ENCODE measurements at places on chromosomes 7 and 10. TPM values are rescaled to one million over a fixed set of nuclear protein-coding genes. Genes with fewer than 3 reads are reported as not detected.
A peak's percentile ranks its signal among the peaks of the same experiment; 100 is the strongest.

- H3K36me3 ChIP-seq: no peaks in the 10 kb centered on the region
- H3K4me1 ChIP-seq: no peaks in the 10 kb centered on the region
- DNase-seq: no peak
- no peak overlapping the region for H3K4me3 ChIP-seq
Observed at GRCh38 chr7:112185005-112185834, 21.0 kb downstream of the DOCK4 start.

COMTD1 gene
- polyA plus RNA-seq: 26.0 TPM

- DNase-seq: peak; percentile 68
- H3K36me3 ChIP-seq: peaks cover 12% of the 10 kb centered on the region
- H3K4me1 ChIP-seq: peaks cover 39% of the 10 kb centered on the region
Observed at GRCh38 chr10:43390759-43391158, 18.2 kb downstream of the HNRNPF start.

DNA sequence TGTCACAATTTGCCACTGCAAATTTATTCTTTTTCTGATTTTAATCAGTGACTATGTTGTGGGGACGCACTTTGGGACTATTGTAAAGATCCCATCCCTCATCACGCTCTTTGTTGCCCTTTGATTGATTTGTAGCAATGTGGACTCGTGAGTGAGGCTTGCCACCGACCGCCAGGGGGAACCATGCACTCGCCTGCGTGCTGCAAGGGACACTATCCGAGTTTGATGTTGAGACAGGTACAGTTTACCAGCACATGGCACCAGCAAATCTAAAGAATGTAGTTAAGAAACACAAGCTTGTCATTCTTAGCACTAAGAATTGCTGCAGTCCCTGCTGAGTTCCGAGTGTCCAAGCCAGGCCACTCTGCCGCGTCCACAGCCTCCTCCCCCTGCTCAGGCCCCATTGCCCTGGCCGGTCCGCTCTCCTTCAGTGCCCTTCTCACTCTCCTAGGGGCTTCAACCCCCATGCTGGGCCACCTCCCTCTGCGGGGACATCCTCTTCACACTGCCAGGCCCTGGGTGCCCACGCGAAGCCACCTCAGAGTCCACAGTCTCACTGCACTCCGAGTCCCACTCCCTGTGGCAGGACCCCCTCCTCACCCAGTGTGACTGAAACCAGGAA, 2.0 kb upstream of the SFTPA2 start:
- H3K4me1 ChIP-seq: peaks cover 10% of the 10 kb centered on the region
- H3K27ac ChIP-seq: no peak overlapping the region
- H3K4me3 ChIP-seq: no peak overlapping the region
- DNase-seq: peak; percentile 47

AEBP1 gene
- polyA plus RNA-seq: 2.4 TPM

GJC3 gene
- 2.0 TPM for polyA plus RNA-seq

RBP3 gene
- polyA plus RNA-seq: not detected

DNA sequence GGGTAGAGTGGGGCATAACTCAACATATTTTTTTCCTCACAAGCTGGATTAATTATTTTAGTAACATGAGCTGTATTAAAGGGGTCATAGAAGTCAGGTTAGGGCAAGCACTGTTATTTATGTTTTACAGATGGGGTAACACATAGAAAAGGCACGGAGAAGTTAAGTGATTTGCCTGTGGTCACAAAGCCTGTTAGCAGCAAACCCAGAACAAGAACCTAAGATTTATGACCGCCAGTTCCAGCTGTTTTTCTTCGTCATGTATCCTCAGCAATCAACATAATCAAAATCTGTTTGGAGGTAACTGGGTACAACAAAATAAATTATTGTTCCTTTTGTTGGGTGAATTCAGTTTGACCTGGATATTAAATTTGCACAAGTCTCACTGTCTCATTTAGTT, 57.2 kb upstream of the BET1 start:
- H3K27ac ChIP-seq: no peak overlapping the region
- peaks cover 5% of the 10 kb centered on the region for H3K4me1 ChIP-seq
- no peak overlapping the region for H3K4me3 ChIP-seq

DNA sequence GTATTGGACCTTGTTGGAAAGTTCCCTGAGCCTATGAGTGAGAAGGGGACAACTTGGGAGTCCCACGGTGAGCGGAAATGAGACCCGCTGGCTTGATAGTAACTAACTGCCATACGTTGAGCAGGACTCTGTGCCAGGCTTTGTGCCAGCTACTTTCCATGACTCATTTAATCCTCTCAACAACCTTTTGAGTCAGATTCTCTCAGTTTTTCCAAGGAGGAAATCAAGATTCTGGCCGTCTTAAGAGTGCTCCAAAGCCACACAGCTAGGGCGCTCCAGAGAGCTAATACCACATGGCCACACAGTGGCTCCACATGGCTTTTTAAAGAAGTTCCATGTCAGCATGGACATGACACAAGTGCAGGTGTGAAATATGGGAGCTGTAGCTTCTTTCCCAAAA, 55.7 kb downstream of the NOD1 start:
- no peak overlapping the region for H3K27ac ChIP-seq
- no peak for DNase-seq
- no peaks in the 10 kb centered on the region for H3K27me3 ChIP-seq
- peaks cover 28% of the 10 kb centered on the region for H3K36me3 ChIP-seq
- no peak overlapping the region for H3K4me3 ChIP-seq

GIMAP6 gene
- polyA plus RNA-seq: 121 TPM

GRCh38 chr10:127275272-127275671, 78.9 kb upstream of the INSYN2A start:
- no peaks in the 10 kb centered on the region for H3K4me1 ChIP-seq
- no peaks in the 10 kb centered on the region for H3K36me3 ChIP-seq
- no peak overlapping the region for H3K4me3 ChIP-seq
- DNase-seq: no peak
- H3K27ac ChIP-seq: no peak overlapping the region

DNA sequence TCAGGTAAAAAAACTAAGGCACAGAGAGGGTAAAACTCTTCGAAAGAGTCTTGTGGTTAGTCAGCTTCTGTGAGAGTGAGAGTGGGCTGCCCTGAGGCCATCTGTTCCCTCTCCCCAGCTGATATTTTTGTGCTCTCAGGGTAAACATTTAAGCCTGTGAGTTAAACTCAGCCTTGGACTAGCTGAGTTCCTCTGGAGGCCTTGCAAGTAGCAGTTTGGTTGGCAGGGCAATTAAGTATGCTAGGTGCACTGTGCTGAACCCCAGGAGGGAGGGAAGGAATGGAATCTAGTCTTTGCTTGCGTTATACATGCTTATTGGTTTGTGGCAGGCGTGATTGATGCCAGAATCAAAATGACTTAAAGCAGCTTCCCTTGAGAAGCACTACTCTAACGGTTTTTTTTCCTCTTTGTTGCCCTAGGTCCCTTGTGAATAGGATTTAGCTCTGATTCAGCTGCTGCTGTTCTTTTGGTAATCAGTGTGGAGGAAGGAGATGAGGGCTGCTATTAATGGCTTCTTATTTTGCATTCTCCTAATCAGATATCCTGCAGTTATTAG, 140.2 kb downstream of the AUTS2 start:
- no peaks in the 10 kb centered on the region for H3K4me1 ChIP-seq
- H3K36me3 ChIP-seq: no peaks in the 10 kb centered on the region
- DNase-seq: no peak
- H3K27me3 ChIP-seq: peaks cover 11% of the 10 kb centered on the region
- no peak overlapping the region for H3K27ac ChIP-seq
- no peak overlapping the region for H3K4me3 ChIP-seq

DNA sequence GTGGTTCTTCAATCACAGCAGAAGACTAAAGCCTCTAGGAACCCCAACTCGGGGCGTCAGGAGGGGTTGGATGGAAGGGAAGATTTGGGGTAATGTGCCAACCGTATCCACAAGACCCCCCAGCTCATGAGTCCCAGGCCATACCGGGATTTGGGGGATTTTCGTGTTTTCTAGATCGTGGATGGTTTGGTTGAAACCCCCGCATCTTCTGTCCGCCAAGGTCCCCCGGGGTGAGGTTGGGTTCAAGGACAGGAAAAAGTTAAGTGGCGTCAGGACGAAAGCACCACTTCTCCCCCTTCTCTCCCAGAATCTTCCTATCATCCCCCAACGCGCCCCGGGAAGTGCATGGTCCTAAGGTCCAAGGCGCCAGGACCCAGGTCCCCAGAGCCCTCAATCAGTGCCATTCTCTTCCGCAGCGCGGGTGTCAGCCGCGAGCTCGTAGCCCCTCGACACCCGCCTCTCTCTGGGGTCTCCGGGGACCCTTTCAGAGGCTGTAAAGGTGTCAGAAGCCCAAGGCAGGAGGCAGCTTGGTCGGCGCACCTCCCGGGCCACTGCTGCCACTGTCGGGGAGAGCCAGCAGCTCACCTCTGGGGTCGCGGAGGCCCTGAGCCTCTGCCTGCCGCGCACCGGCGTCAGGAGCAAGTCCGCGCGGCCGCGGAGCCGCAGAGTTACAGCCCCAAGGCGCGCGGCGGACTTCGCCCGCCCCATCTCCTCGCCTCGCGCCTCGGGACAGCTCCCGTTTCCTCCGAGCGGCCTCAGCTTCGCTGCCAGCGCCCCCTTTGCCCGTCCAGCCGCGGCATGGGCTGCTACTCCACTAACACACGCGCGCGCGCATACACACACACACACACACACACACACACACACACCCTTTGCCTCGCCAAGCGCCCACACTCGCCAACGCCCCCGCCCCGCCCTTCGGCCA, 1.5 kb downstream of the MKX start:
- no peak for DNase-seq
- H3K27me3 ChIP-seq: peaks cover 69% of the 10 kb centered on the region
- peaks cover 2% of the 10 kb centered on the region for H3K36me3 ChIP-seq
- no peak overlapping the region for H3K27ac ChIP-seq
- H3K4me1 ChIP-seq: peaks cover 35% of the 10 kb centered on the region
- H3K4me3 ChIP-seq: peak overlapping the region; percentile 91

GRCh38 chr10:43940898-43941837, 292.5 kb upstream of the ZNF32 start:
- H3K4me1 ChIP-seq: peaks cover 19% of the 10 kb centered on the region
- peak overlapping the region; percentile 43 for H3K4me3 ChIP-seq
- no peaks in the 10 kb centered on the region for H3K27me3 ChIP-seq
- no peak overlapping the region for H3K27ac ChIP-seq

TRIL gene
- polyA plus RNA-seq: not detected

HEPACAM2 gene
- not detected for polyA plus RNA-seq

DNA sequence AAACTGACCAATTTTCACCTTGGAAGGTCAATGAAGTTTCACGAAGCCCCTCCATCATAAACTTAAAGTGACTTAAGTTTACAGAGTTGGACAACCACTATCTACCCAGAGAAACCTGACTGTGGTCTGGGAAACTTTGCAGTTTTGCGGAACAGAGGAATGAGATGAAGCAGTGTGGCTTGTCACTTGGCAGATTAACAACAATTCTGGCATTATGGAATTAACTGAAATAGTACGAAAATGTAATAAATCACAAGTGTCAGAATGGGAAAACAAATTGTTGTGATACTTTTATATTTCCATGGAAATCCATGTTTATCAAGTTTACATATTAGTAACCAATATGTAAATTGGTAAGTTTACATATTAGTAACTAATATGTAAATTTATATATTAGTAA, 4.9 kb downstream of the KMT2C start:
- peak overlapping the region; percentile 21 for H3K27ac ChIP-seq
- no peaks in the 10 kb centered on the region for H3K36me3 ChIP-seq
- DNase-seq: no peak
- H3K4me3 ChIP-seq: no peak overlapping the region
- peaks cover 60% of the 10 kb centered on the region for H3K4me1 ChIP-seq

GRCh38 chr7:20114468-20114867, 102.7 kb downstream of the MACC1 start:
- no peaks in the 10 kb centered on the region for H3K27me3 ChIP-seq
- no peak overlapping the region for H3K4me3 ChIP-seq
- H3K36me3 ChIP-seq: no peaks in the 10 kb centered on the region
- DNase-seq: no peak
- H3K27ac ChIP-seq: no peak overlapping the region
- H3K4me1 ChIP-seq: no peaks in the 10 kb centered on the region

TMEM184A gene
- 0.04 TPM for polyA plus RNA-seq

CRYGN gene
- polyA plus RNA-seq: 0.69 TPM

OGDHL gene
- polyA plus RNA-seq: not detected

MYOF gene
- not detected for polyA plus RNA-seq

MRLN gene
- not detected for polyA plus RNA-seq

DNA sequence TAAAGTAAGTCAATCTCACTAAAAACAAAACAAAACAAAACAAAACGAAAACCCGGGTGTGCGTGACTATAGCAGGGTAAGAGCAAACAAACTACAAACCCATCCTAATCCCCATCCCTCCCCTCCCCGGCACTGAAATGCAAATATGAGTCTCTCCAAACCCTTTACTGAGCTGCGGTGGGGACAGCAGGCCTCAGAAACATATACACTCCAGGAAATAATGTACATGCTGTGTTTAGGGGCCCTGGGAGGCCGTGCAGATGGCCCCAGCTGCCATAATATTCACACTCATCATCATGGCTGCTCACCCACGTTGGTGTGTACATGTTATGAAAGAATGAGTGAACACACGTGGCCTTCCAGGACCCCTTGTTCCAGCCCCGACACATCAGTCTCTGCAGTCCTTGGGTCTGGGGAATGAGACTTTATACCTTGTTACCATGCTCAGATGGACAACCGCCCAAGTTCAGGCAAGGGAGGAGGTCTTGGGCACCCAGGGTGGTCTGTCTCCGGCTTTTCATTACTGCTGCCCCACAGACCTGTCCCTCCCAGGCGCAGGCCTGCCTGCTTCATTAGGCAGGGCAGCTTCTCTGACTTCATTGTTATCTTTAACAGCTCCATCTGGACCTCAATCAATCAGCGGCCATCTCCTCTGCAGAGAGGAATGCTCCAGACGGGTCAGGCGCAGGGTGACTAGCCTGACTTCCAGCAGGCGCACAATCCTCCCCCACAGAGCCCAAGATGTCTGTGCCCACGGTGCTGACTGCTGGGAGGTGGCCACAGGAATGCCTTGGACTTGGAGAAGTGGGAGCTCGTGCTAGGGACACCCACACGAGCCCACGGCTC, 20.6 kb downstream of the HSPA12A start:
- H3K36me3 ChIP-seq: peaks cover 2% of the 10 kb centered on the region
- peaks cover 62% of the 10 kb centered on the region for H3K4me1 ChIP-seq
- no peak overlapping the region for H3K4me3 ChIP-seq

DNA sequence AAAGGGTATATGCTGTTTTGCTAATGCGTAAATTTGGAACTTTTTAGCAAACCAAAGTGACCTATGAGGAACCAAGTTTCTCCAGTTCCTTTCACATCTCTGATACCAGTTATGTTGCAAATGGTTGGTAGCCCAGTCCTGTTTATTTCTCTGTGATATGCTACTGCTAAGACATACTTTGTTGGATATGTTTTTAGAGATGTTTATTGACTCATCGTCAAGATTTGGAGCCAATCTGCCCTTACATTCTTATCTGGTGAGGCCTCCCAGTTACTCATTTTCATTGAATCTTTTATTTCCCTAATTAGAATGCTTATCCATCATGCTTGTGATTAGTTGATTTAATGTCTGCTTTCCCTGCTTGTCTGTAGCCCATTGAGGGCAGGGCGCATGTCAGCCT, 58.9 kb downstream of the LRGUK start:
- H3K36me3 ChIP-seq: no peaks in the 10 kb centered on the region
- no peak for DNase-seq
- H3K27me3 ChIP-seq: peaks cover 3% of the 10 kb centered on the region
- no peak overlapping the region for H3K27ac ChIP-seq
- no peak overlapping the region for H3K4me3 ChIP-seq

Measured in naive thymus-derived CD8-positive, alpha-beta T cell (primary cell).